Stimulated activated CD8-positive, alpha-beta memory T cell treated with anti-CD3 and anti-CD28 coated beads, Interleukin-4, amount 100 ng/mL, for 1 hour (primary cell): ENCODE measurements at places on chromosomes 11 and 22.

DNA sequence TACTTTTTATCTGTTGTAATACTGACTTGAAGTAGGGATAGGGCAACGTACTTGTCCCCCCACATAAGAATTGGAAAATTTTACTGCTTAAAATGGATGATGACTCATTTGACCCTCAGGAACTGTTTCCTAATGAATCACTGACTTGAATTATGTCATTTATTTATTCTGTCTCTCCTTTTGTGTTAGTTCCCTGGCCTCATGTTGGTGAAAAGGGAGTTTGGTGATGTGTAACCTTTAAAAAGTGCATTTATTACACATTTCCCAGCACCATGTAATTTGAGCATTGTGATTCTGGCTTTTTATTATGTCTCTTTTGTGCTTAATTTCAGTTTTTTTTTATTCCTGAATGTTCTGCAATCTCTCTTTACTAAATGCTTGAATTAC is 20.3 kb upstream of the PGM2L1 start:
- DNase-seq, result no peak

- DNase-seq, result no peak
Measured at GRCh38 chr11:19474211-19474610, 233.5 kb upstream of the E2F8 start.

- no peak for DNase-seq
Measured at GRCh38 chr11:70944636-70945035, 307.7 kb downstream of the SHANK2 start.

- no peak for DNase-seq
Measured at GRCh38 chr22:25748140-25748539, 6.2 kb downstream of the MYO18B start.

DNA sequence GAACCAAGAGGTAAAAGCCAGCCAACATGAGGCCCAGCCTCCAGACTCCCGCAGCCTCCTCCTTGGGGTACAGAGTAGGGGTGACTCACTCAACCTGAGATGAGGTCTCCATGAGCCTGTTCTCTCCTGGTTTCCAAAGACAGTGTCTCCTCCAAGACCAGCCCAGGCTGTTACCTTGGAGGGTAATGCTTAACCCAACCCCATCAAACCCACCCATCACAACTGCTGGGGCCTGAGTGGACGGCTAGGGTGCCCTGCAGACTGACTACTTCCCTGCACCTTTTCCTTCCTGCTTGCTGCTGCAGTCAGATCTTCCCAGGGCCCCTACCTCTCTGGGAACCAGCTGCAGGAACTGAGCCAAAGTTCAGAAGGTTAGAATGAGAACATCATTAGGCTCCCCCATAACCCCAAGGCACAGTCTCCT is 5.1 kb upstream of the NOL12 start:
- DNase-seq, result no peak

DNA sequence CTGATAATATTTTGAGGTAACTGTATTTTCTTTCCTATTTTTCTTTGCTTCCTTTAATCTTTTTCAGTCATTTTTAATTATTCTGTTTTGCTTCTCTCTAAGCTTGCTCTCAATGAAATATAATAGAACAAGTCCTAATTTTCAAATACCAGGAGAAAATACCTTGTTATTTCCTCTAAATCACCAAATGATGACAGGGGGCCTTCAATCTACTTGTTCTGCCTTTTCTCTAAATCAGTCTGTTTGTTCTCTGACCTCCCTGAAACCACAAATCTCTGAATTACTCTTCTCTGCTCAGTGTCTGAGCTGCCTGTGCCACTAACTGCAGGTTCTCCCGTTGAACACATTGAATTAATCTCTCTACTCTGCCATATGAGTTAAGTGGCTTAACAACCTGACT is 286.2 kb downstream of the C11orf87 start:
- no peak for DNase-seq

DNA sequence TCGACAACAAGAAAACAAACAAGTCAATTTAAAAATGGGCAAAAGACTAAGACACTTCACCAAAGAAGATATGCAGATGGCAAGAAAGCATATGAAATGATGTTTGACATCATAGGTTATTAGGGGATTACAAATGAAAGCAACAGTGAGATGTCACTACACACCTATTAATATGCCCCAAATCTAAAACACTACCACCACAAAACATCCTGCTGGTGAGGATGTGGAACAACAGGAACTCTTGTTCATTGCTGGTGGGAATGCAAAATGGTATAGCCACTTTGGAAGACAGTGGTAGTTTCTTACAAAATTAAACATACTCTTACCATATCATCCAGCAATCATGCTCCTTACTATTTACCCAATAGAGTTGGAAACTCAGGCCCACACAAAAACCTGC is 29.0 kb downstream of the PRRG4 start:
- no peak for DNase-seq

DNA sequence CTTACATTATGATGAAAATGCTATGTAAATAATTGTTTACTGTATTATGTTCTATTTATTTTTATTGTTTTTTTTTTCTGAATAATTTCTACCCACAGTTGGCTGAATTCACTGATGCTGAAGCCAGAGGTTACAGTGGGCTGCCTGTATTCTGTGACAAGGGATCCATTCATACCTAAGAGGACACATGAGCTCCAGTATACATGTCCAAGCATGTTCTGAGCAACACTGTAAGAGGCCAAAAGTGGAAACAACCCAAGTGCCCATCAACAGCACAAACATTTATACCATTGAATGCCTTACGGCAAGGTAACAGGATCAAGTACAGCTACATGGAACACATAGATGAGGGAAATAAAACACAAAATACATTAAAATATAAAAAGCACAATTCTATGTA is 1.4 kb upstream of the SRSF8 start:
- no peak for DNase-seq

DNA sequence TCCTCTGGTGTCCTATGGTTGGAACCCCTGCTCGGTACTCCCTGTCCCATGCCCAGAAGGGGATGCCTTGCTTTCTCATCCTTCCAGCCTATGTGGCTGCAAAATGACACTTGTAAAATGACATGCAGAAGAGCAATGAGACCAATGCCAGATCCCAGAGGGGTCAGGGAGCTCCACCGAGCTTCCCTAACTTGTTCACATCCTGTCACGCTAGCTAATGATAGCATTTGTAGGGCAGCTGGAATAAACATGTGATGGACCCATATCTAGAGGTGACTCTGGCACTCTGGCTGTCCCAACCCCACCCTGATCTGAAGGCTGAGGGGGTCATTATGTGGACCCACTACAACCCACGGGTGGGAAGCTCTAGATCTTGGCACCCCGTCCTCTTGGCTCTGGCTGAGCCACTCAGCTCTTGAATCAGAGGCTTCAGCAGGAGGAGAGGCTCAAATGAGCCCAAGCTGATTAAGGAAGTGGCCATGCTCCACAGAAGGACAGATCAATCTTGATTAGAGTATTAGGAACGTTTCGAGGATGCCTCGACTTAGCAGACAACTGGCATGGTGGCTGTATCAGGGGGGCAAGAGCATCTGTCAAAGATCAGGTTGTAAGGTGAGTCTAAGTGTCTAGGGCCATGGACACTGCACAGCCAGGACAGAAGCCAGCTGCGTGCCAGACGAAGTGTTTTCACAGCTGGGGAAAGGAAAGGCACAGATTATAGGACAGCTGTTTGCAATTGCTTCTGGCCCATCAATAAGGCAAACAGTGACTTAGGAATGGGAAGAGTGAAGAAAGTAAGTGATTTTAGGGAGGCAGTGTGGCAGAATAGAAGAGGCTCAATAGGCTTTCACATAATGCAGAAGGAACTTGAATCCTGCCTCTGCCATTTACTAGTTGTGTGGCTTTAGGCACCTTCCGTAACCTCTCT is 182.8 kb downstream of the KIRREL3 start:
- DNase-seq, result no peak

DNA sequence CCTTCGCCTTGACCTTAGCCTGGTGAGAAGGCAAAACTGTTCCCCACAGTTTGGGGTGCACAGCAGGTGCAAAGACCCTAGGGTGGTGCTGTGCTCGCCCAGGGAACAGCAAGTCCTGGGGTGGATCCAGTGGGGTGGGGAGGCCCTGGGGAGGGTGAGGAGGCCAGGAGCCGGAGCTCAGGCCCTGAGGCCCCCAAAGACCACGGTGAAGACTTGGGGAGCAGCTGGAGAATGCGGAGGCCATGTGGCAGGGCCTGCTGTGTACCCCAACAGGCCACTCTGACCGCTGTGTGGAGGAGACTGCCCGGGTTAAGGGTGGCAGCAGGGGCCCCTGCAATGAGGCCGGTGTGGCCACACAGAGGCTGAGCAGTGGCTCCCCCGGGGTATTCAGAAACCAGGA is 101.1 kb upstream of the RTL6 start:
- no peak for DNase-seq

- DNase-seq, result no peak
Measured at GRCh38 chr11:133106417-133106816, 425.9 kb downstream of the OPCML start.

DNA sequence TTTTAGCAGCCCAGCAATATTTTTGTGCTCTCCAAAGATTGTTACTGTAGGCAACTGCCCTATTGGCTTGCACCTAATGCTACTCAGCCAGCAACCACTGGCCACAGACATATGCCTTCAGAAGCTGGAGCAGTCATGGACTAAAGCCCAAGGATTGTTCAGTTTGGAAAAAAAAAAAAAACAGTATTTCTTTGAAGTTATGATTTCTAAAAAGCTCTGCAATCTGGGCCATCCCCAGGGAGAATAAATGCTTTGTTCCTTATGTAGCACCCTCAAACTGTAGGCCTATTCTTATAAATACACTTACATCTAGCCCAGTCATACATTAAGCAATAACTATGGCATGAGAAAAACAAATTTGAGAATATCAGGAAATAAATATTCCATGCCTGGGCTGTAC is 2190.5 kb upstream of the RAG2 start:
- no peak for DNase-seq

DNA sequence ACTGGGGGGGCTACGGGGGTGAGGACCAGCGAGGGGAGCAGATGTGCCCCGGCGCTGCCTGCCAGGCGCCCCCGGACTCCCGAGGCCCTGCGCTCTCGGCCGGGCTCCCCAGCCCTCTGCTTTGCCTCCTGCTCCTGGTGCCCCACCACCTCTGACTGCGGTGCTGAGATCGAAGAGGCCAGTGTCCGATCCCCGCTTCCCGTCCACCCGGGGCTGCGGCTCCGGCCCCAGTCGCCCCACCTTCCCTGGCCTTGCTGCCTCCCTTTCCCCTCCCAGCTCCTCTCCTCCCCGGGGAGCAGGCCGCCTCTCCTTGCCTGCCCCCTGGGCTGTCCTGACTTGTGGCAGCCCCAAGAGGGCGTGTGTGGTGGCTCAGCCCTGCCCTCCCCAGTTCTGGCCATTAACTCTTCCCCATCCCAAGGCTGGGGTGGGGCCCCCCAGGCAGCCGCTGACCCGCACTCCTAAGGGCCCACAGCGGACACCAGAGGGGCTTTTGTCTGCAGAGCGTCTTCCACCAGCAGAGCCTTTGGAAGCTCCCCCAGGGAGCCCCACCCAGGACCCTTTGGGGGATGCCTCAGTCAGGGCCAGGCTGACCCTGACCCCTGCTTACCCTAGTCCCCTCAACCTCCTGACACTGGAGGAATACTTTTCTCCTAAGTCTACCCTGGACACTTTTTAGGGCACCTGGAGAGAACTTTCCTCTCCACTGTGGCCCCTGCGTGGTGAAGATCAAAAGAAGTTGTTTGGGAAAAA is 16.6 kb downstream of the RTN4RL2 start:
- no peak for DNase-seq

DNA sequence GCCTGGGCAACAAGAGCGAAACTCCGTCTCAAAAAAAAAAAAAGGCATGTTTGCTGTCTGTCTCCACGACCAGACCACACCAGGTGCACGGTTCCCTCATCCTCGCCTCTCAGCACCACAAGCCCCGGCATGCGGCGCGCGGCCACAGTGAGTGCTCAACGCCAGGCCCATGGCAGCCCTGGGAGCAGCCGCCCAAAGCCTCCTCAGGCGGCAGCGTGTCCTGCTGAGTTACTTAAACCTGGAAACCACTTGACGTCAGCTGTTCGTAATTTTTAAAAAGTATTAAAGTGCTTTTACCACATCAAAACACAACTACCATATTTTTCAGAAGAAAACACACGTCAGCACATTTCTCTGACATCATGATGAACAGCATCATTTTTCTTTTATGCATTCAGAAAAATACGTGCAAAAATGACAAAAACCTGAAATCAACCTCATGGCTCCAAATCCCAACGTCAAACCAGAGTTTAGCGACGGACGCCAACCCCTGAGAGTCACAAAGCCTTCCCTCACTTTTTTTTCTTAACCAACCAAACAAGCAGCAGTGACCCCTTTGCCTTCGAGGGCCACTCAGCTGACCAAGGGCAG is 2.1 kb downstream of the DEAF1 start:
- DNase-seq, result no peak

DNA sequence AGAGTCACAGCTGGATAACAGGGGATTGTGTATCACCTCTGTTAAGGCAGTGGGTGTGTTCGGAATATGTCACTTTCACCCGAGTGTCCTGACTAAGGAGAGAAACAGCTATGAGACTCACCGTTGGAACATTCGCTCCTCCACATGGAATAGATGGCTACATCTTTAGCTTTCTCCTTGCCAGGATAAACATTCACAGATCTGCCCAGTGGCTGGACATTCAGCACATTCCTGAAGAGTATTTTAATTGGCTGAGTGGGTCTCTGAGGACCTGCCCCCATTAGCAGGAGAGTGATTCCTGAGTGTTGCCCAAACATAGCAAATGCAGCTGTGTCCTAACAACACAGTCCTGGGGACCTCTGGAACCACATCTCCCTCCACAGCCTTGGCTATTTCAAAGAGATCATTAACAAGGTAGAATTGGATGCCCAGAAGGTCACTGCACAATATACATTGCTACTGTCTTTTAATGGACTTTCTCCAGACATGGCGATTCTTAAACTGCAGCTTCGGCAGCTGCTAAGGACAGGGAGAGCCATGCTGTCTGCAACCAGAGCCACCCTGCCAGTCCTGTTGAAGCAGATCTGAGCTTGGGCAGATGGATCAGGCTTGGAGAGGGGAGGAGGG is 435.0 kb upstream of the CADM1 start:
- no peak for DNase-seq

DNA sequence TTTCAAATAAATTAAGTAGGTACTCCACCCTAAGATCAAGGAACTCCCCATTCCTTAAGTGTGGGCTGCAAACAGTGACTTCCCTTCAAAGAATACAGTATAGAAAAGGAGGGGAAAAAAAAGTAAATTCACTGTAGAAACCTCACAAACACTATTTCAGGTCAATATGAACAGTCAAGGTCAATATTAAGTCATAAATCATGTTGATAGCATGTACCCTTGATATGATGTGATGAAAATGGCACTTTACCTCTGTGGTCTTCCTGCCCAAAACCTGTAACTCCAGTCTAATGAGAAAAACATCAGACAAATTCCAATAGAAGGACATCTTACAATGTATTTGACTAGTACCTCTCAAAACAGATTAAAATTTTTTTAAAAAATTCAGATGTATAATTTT is 8.2 kb downstream of the CKAP5 start:
- DNase-seq, result no peak

DNA sequence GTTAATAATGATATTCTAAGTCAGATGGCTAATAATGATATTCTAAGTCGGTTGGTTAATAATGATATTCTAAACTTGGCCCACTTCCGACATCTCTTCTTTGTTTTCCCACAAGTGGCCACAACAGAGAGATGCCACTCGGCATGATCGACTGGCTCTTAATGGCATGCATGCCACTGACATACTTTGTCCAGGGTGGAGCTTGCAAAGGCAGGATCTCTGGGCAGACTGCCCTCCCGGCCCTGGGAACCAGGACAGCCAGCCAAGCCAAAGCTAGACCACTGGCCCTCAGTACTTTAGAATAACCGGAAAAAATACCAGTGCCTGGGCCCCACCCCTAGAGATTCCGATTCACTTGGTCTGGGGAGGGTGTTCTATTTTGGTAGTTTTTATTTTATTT is 78.1 kb downstream of the KIAA1671 start:
- DNase-seq, result no peak
